Skeletal muscle cell (primary cell): ENCODE measurements at places on chromosomes 7 and 10.

- no peak for DNase-seq
Measured at GRCh38 chr7:77667459-77668086, 28.7 kb upstream of the RSBN1L start.

DNA sequence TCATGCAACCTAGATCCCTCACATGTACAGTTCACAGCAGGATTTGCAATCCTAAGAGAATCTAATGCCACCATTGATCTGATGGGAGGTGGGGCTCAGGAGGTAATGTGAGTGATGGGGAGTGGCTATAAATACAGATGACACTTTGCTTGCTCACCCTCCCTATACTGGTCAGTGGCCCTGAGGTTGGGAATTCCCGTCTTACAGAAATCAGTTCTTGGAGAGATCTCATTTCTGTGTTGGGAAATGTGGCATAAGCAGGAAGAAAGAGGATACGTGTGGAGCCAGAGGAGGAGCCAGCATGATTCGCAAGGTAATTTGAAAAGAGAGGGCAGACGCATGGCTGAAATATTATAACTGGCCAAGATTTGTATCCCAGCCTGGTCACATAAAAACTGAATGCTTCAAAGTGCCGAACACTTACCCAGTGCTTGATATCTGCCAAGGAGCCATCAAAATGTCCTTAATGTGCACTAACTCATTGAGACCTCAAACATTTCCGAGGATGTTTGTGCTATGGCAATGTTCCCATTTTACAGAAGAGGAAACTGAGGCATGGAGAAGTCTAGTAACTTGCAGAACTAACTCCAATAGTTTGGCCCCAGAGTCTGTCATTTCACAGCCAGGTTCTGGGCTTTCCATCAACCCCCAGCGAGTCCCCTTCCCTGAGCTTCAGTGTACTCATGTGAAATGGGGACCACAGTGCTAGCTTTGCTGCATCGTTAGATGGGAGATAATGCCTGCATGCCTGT lies 5.5 kb upstream of the IKZF1 start:
- no peak for DNase-seq

- DNase-seq: no peak
Measured at GRCh38 chr10:125264757-125265578, 104.6 kb upstream of the CTBP2 start.

GRCh38 chr10:775245-776075 lies 86.0 kb upstream of the DIP2C start:
- no peak for DNase-seq
